ENCODE measurements at places on chromosomes 5 and 9.

GRCh38 chr5:31477971-31478370 is 53.9 kb downstream of the DROSHA start:
- no peak for DNase-seq

DNA sequence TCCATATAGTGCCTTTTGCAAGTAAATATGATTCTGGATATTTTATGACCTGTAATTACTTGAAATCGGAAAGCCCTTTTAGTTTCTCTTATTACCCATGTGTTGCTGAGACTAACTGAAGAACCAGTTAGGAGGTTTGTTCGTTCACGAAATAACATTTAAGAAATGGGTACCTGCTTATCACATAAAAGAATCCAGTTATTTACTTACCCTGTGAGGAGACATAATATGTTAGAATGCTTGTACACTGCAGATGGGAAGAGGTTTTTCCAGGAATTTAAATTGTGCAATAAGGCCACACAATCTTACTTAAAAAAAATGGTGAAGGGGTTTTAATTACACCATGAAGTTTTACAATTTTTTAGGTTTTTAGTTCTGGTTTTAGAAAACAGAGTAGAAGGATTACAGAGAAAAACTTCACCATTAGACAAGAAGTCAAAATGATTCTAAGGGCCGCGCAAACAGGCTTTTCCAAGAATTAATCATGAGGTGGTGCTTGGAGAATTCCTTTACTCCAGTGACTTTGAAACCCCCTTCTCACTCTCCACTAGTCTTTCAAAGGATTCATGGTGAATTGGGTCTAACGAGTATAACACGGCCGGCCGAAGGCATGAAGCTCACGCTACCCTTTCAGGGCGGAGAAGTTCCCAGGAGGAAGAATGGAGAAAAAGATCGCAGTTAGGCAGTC is 1.1 kb upstream of the PTGER4 start:
- DNase-seq: no peak

GRCh38 chr9:109182940-109183798 is 16.1 kb upstream of the FRRS1L start:
- no peak for DNase-seq

GRCh38 chr5:134084570-134084969 is 29.9 kb upstream of the TCF7 start:
- DNase-seq: no peak

- no peak for DNase-seq
Observed at GRCh38 chr9:34176089-34176488, 2.8 kb upstream of the UBAP1 start.

- no peak for DNase-seq
Observed at GRCh38 chr5:19739671-19740070, 248.3 kb downstream of the CDH18 start.

GRCh38 chr5:179151286-179152118 is 91.3 kb downstream of the ZNF354C start:
- DNase-seq: no peak

DNA sequence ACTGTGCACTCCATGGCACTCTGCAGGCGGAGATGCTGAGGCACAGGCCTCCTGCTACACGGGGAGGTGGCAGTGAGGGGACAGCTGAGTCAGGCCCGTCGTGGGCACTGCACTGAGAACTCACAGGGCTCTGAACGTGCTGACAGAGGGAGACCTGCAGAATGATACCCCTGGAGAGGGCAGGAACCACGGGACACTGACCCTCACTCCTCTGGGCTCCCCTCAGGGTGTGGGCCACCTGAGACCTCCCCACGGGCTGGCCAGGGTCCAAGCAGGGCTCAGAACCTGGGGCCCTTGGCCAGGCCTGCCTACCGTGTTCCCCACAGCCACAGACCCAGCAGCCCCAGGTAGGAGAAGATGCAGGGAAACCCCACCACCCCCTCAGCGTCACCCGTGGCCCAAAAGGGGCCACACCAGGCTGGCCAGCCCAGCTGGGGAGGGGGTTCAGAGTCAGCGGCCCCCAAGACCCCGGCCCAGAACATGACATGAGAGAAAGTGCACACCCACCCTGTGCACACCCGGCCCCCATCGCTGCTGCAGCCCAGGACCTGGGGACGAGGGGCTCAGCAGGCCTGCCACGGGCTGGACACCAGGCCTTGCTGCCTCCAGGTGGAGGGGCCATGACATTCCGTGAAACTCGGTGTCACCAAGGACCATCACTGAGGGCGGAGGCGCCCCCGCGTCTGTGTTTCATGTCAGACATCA is 30.9 kb downstream of the GLT6D1 start:
- no peak for DNase-seq

GRCh38 chr9:110835404-110835803 is 166.8 kb downstream of the MUSK start:
- DNase-seq: no peak

DNA sequence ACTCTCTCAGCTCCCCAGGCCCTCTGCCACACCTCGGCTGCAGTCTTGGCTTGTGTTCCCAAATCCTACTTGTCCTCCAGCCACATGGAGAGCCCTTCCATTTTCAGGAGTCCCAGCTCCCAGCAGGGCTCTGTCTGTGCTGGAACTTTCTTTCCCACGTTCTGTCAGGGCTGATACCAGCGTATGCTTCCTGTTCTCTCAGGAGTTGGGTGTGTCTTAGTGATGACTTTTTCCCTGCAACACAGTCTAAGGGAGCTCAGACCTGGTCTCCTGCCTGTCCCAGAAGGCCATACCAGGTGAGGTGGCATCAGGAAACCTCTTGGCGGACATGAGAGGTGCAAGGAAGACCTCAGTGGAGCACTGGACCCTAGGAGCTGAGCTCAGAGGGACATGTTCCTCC is 226.5 kb downstream of the HSPA4 start:
- no peak for DNase-seq

GRCh38 chr9:133970581-133971058 is 21.5 kb downstream of the VAV2 start:
- DNase-seq: no peak

DNA sequence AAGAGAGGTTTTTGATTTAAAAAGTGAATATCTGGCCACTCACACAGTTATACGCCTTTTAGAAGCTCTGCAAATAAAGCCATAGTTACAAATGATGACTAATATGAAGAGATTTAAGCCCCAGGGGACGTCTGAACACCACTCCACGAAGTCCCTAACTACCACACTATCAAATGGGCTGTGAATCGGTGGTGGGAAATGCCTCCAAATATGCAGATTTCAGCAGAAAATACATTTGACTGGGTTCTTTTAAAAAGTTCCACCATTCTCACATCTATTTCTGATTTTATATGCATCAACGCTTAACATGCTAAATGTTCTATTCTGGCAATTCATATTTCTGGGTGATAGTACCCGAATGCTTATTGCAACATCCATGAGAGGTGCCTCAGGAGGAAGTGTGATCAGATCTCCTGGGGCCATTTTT is 22.5 kb downstream of the TICAM2 start:
- no peak for DNase-seq

- DNase-seq: peak; percentile 18
Observed at GRCh38 chr5:16897284-16897704, 38.8 kb downstream of the MYO10 start.

GRCh38 chr9:70492319-70492777 is 77.9 kb upstream of the KLF9 start:
- DNase-seq: peak; percentile 15

- DNase-seq: no peak
Observed at GRCh38 chr9:110008663-110009062, 199.3 kb downstream of the C9orf152 start.

GRCh38 chr5:14155075-14155474 is 11.9 kb downstream of the TRIO start:
- no peak for DNase-seq

- DNase-seq: no peak
Observed at GRCh38 chr9:97812247-97812543, 40.8 kb upstream of the FOXE1 start.

Data from NCI-H187 (cell line).